Mammary microvascular endothelial cell (primary cell): ENCODE measurements at places on chromosomes 4 and X. TPM values are rescaled to one million over a fixed set of nuclear protein-coding genes. Genes with fewer than 3 reads are reported as not detected.

RXFP1 gene
- not detected in 2 replicates for total RNA-seq

KLHL13 gene
- total RNA-seq = 1.4 and 1.7 TPM in 2 replicates

ZNF732 gene
- total RNA-seq = 1.6 and 2.0 TPM in 2 replicates

H2AZ1 gene
- 825 and 878 TPM in 2 replicates for total RNA-seq

NLRP2B gene
- total RNA-seq = not detected in 2 replicates

RBMXL3 gene
- not detected in 2 replicates for total RNA-seq
